Temporal lobe (tissue), 4 donors: ENCODE measurements at places on chromosomes 2 and 18. TPM values are rescaled to one million over a fixed set of nuclear protein-coding genes. Genes with fewer than 3 reads are reported as not detected.

The UGT1A8 gene
- not detected for total RNA-seq

The CHRND gene
- total RNA-seq = not detected

The COL3A1 gene
- total RNA-seq = 105 TPM

The RAB17 gene
- not detected for total RNA-seq

The EML6 gene
- total RNA-seq = 3.4 TPM

The METTL21A gene
- 11.1 TPM for total RNA-seq

The GDF7 gene
- total RNA-seq = under 0.01 TPM

The SCN2A gene
- total RNA-seq = 160 TPM

The CPLX4 gene
- total RNA-seq = under 0.01 TPM

The PID1 gene
- 32.0 TPM for total RNA-seq

The HOXD4 gene
- not detected for total RNA-seq

The TMEM127 gene
- total RNA-seq = 16.0 TPM

The PROKR1 gene
- total RNA-seq = 0.25 TPM

The ALLC gene
- total RNA-seq = not detected

The LYG1 gene
- total RNA-seq = 0.74 TPM

The TXNDC2 gene
- total RNA-seq = under 0.01 TPM

The SERPINB2 gene
- under 0.01 TPM for total RNA-seq

The ALPI gene
- not detected for total RNA-seq

The ACMSD gene
- not detected for total RNA-seq

The ANKRD30BL gene
- total RNA-seq = 8.9 TPM

The STAT4 gene
- total RNA-seq = 3.0 TPM

The PRKAG3 gene
- not detected for total RNA-seq

The CCDC74A gene
- 3.7 TPM for total RNA-seq

The MYL1 gene
- total RNA-seq = not detected

The SP100 gene
- total RNA-seq = 5.4 TPM
